ENCODE measurements at places on chromosomes 3 and 15.

GRCh38 chr3:198071602-198072287, 111.7 kb downstream of the LMLN start:
- DNase-seq, result peak; percentile 89

DNA sequence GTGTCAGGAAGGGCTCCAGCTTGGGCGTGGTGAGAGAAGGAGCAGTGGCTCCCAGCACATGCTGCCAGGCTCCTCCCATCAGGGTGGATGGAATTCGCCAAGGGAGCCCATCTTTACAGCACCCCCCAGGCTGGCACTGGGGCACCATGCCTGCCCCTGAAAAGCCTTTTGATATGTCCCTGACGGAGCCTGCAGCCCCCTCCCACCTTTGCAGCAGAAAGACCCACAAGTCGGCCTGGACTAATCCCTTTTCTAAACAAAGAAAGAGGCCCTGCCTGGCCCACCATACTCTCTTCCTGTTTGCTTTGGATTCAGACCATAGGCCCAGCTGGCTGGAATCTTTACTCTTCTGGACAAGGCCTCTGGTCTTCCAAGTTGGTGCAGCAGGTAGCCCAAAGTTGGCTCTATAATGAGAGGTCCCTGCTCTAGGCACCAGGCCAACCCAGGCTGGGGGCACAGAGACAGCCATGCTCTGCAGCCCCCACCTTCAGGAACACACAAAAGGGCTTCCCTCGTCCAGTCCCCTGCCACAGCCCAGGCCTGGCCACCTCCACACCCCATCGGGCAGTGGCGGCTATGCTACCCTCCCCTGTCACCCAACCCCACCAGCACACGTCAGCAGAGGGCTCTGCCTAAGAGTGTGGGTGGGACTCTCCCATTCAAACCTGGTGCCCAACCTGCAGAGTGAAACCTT, 5.4 kb downstream of the ANPEP start:
- DNase-seq, result no peak

- peak; percentile 98 for DNase-seq
Observed at GRCh38 chr3:44885618-44886017, 11.2 kb downstream of the TGM4 start.

GRCh38 chr3:99562990-99563607, 75.3 kb upstream of the COL8A1 start:
- peak; percentile 94 for DNase-seq

DNA sequence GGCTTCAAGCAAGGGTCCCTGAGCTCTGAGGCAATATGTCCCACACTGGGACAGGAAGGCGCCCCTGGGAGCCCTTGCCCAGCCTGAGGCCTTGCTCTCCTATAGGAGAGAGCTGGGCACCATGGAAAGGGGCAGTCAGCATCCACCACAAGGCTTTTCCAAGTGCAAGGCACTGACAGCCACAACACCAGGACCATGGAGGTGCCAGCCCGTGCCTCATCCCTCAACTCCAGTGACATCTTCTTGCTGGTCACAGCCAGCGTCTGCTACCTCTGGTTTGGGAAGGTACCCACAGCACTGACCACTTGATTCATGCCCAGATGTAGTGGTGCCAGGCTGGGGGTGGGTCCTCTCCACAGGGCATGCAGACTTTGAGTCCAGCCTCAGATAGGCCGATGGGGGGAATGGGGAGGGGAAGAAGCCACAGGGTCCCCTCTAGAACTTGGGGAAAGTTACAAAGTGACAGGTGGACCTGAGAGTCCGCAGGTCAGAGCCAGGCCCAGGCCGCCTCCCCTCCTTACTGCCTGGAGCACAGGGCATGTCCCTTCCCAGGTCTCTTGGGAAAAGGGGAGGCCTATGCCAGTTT, 11.8 kb downstream of the VILL start:
- no peak for DNase-seq

GRCh38 chr3:52291508-52292181, 4.0 kb downstream of the GLYCTK start:
- peak; percentile 24 for DNase-seq

Measured in EL (cell line).